A549 treated with ZK216348 at 1 μM for 4 hours (cell line): ENCODE measurements at places on chromosomes 13 and 19. TPM values are rescaled to one million over a fixed set of nuclear protein-coding genes. Genes with fewer than 3 reads are reported as not detected.

The MEX3D gene
- total RNA-seq: 5.3 to 15.2 TPM (median 11.9 TPM) in 5 replicates

The ZSCAN4 gene
- total RNA-seq: not detected in 5 replicates

The CEBPA gene
- total RNA-seq: 4.7 to 11.5 TPM (median 9.3 TPM) in 5 replicates

The ELL gene
- 3.7 to 6.5 TPM (median 5.4 TPM) in 5 replicates for total RNA-seq

The PDE4C gene
- 0.12 to 0.99 TPM (median 0.14 TPM) in 3 of 5 replicates, not detected in the others for total RNA-seq

The TMEM86B gene
- 2.2 to 5.4 TPM (median 4.8 TPM) in 5 replicates for total RNA-seq

The NLRP7 gene
- 0.08 TPM in 1 of 5 replicates, not detected in the others for total RNA-seq

The PCSK4 gene
- total RNA-seq: 0.41 to 1.3 TPM (median 1.1 TPM) in 5 replicates

The OR1I1 gene
- total RNA-seq: not detected in 5 replicates

The CEACAM21 gene
- total RNA-seq: not detected in 5 replicates

The PGLYRP2 gene
- total RNA-seq: not detected in 5 replicates

The CYP2A6 gene
- not detected in 5 replicates for total RNA-seq

The CERS1 gene
- 3.1 to 7.2 TPM (median 6.3 TPM) in 5 replicates for total RNA-seq

The NTF4 gene
- 0.27 to 0.78 TPM (median 0.65 TPM) in 5 replicates for total RNA-seq

The ZNF682 gene
- not detected in 5 replicates for total RNA-seq

The ZNF709 gene
- total RNA-seq: not detected in 5 replicates

The SIGLEC12 gene
- not detected in 5 replicates for total RNA-seq

The ZNF543 gene
- 1.3 to 2.1 TPM (median 1.8 TPM) in 5 replicates for total RNA-seq

The METTL21C gene
- total RNA-seq: not detected in 5 replicates

The KIR2DL4 gene
- total RNA-seq: not detected in 5 replicates

The CEACAM8 gene
- not detected in 5 replicates for total RNA-seq

The LIPE gene
- total RNA-seq: 1.3 to 3.0 TPM (median 2.0 TPM) in 5 replicates

The CYP4F3 gene
- total RNA-seq: 2.2 to 3.4 TPM (median 3.0 TPM) in 5 replicates

The RFPL4AL1 gene
- not detected in 5 replicates for total RNA-seq

The LGALS4 gene
- total RNA-seq: 0.48 to 1.7 TPM (median 1.2 TPM) in 5 replicates

The ZBTB45 gene
- total RNA-seq: 8.3 to 24.0 TPM (median 20.1 TPM) in 5 replicates

The ZNF708 gene
- total RNA-seq: 0.55 to 1.5 TPM (median 1.1 TPM) in 5 replicates

The PRODH2 gene
- total RNA-seq: 0.13 to 0.52 TPM (median 0.38 TPM) in 5 replicates

The LGALS14 gene
- total RNA-seq: not detected in 5 replicates

The CCDC194 gene
- not detected in 5 replicates for total RNA-seq

The INTS6 gene
- total RNA-seq: 7.9 to 12.9 TPM (median 10.5 TPM) in 5 replicates

The GPR12 gene
- total RNA-seq: not detected in 5 replicates

The PBX4 gene
- 1.6 to 1.8 TPM (median 1.7 TPM) in 5 replicates for total RNA-seq

The CLEC4G gene
- total RNA-seq: not detected in 5 replicates

The TGFBR3L gene
- total RNA-seq: 1.4 to 2.8 TPM (median 2.2 TPM) in 4 of 5 replicates, not detected in the other

The CACNA1A gene
- 0.09 to 0.31 TPM (median 0.16 TPM) in 4 of 5 replicates, not detected in the other for total RNA-seq

The KPNA3 gene
- 19.7 to 33.3 TPM (median 28.2 TPM) in 5 replicates for total RNA-seq

The ZNF610 gene
- total RNA-seq: not detected in 5 replicates

The ERICH4 gene
- total RNA-seq: not detected in 5 replicates

The CGB1 gene
- total RNA-seq: not detected in 5 replicates
